ENCODE measurements at places on chromosomes 5 and 9.

DNA sequence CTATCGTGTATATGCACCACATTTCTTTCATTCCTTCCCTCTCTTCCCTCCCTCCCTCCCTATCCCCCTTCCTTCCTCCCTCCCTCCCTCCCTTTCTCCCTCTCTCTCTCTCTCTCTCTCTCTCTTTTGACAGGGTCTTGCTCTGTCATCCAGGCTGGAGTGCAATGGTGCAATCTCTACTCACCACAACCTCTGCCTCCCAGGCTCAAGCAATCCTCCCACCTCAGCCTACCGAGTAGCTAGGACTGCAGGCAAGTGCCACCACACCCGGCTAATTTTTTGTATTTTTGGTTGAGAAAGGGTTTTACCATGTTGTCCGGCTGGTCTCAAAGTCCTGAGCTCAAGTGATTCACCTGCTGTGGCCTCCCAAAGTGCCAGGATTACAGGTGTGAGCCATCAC is 1.1 kb upstream of the ANKS6 start:
- DNase-seq, result no peak

DNA sequence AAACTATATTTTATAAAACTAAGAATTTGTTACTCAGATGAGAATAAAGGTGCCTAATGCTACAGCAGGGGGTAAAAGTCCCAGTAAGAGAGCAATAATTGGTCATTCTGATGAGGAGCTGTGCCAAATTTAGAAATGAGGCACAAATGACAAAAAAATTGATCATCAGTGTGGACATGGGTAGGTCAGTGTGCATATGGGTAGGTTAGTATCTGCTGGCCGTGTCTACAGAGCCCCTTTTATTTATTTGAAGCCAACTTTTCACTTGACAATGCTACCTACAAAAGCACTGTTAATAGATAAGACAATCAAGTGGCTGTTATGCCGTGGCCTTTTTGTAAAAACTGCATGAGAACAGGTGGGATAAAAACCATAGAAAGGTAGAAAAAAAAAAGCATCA is 454.6 kb downstream of the RAB3C start:
- DNase-seq, result no peak

GRCh38 chr5:170302653-170303501 is 5.3 kb upstream of the LCP2 start:
- peak; percentile 69 for DNase-seq

GRCh38 chr9:98129451-98129881 is 10.4 kb upstream of the TRIM14 start:
- no peak for DNase-seq

DNA sequence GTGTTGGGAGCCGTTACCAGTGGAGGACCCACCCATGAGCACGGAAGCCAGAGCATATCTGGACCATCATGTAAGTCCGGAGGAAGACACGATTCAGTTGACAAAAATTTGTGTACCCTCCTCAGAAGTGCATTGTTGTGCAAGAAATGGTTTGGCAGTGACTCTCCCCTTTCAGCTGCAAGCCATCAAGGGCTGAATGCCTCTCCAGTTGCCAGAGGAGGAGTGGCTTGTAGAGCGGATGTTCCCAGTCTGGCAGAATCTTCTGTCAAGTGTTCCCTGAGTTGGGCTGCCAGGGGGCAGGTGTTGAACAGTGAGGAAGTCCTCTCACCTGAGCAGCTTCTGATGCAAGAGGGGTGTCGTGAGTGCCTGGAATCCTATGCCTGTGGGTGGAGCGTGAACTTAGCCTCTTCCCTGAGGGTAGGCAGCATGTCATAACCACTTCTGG is 27.6 kb upstream of the CDKN2AIPNL start:
- DNase-seq, result no peak

- peak; percentile 60 for DNase-seq
These were observed 21.3 kb downstream of the AKNA start for GRCh38 chr9:114366334-114367128.

DNA sequence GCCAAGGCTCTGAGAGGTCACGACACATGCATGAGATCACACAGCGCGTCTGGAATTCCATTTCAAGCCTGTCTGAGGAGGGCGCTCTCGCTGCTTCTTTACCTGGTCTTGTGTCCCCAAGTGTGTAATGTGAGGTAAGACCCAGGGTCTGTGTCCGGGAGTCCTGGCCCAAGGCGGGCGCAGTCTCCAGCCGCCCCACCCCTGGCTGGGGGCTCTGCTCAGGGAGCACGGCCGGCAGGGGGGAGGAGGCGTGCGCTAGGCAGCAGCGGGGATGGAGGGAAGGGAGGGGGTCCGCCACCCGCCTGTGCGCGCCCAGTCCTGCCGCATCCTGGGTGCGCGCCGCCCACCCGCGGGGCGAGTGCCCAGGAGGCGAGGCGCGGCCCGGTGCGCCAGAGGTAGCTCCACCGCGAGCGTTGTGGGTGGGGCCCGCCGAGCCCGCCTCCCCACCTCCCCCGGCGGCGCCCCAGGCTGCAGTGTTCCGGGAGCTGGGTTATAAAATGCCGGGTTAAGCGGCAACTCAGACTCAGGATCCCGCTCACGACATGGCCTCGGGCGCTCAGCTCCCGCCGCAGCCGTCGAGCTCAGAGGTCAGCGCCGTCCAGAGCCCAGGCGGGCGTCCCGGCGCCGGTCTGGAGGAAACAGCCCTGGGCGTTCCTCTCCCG is at the start of gene CCNI2:
TSS of gene CCNI2 (plus strand) at position 473 of the 662 bp plus-strand sequence. CDS start at position 543, 70 bp downstream.
- peak; percentile 76 for DNase-seq

GRCh38 chr9:114192539-114192938 is 37.2 kb downstream of the COL27A1 start:
- no peak for DNase-seq

DNA sequence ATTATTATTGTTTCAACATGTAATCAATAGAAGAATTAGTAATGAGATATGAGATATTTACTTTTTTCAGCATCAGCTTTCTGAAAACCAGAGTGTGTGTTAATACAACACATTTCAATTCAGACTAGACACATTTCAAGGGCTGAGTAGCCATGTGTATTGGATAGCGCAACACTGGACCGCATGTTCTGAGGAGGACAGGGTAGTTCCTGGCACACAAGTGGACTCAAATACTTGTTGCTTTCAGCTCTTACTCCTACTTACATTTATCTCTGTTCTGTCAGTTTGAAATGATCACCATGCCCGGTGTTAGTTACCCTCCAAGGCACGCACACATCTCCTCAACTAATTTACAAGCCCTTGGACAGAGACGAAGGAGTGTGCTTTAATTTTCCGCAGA is 126.6 kb downstream of the SLC24A2 start:
- no peak for DNase-seq

DNA sequence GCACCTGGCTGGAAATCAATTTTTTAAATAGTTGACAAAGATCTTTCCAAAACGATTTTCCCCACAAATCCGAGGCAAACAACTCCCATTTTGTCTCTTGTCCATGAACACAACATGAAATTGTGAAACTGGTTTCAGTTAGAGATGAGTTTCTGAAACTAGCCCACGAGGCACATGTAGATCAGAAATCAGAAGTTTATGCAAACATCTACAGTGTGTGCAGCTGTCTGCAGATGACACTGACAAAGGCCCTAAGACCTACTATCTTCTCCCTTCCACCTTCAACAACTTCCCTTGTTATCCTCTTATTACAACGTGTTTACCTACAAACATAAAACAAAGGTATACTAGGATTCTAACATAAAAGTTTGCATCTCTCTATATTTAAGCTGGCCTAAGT is 183.3 kb downstream of the DIRAS2 start:
- peak; percentile 28 for DNase-seq

- DNase-seq, result no peak
These were observed 11.6 kb upstream of the CLTB start for GRCh38 chr5:176427971-176428370.

DNA sequence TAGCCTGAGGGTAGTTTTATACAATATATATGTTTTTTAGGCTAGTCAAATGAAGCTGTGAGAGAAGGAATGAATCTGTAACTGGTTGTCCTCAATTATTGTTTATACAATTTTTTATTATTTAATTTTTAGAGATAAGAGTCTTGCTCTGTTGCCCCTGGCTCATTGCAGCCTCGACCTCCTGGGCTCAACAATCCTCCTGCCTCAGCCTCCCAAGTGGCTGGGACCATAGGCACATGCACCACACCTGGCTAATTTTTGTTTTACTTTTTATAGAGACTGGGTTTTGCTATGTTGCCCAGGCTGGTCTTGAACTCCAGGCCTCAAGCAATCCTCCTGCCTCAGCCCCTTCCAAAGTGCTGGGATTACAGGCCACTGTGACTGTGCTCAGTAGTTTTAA is 2.7 kb downstream of the MRPL41 start:
- no peak for DNase-seq

- DNase-seq, result no peak
These were observed 151.2 kb downstream of the ZDHHC21 start for GRCh38 chr9:14542071-14542470.

DNA sequence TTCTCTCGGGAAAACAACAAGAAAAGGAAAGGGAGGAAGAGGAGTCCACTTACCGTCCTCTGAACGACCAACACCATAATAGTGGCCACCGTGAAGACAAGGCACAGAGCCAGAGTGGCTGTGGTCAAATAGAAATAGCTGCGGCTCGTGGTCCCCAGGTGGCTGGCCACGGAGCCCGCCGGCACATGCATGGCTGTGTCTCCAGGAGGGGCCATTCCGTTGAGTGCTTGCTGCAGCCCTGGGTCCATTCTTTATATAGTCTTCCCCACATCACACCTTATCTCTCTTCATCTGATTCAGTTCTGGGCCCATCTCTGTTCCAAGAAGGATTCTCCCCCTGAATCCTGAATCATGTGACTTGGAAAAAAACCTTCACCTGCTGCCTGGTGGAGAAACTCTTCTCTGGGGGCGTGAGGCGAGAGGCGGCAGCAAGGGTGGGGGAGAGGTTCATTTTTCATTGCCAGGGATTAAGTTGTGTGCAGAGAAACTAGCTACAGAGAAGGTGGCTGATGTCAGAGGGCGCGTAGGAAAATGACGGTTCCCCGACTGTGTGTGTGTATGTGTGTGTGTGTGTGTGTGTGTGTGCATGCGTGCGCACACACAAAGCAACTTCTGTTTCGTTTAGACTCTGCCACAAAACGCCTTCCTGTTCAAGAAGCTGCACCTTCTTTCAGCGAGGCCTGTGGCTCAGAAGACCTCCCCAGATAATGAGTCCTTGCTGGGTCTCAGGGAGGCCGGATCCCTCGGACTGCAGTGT is at the start of gene TNFSF8:
TSS of gene TNFSF8 (minus strand) at position 536 of the 757 bp plus-strand sequence. CDS start at position 248, 288 bp downstream.
- peak; percentile 39 for DNase-seq

DNA sequence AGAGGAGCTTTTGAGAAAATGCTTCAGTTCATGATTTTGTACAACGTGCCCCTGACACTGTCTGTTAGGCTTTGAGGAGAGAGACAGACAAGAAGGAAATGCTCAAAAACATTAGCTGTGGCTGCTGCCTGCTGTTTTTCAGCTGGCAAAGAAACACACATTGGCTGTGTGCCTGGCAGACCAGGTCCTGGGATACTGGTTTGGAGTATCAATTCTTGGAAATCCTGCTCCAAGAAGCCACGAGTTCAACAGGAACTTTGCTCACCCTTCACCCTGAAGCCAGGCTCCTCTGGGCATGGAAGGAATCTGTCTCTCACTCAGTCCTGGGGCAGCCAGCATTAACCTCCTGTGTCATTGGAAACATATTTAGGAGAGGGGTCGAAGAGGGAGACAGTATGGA is 245.5 kb downstream of the AUH start:
- no peak for DNase-seq

GRCh38 chr5:36054647-36055046 is 12.0 kb downstream of the UGT3A2 start:
- DNase-seq, result no peak

DNA sequence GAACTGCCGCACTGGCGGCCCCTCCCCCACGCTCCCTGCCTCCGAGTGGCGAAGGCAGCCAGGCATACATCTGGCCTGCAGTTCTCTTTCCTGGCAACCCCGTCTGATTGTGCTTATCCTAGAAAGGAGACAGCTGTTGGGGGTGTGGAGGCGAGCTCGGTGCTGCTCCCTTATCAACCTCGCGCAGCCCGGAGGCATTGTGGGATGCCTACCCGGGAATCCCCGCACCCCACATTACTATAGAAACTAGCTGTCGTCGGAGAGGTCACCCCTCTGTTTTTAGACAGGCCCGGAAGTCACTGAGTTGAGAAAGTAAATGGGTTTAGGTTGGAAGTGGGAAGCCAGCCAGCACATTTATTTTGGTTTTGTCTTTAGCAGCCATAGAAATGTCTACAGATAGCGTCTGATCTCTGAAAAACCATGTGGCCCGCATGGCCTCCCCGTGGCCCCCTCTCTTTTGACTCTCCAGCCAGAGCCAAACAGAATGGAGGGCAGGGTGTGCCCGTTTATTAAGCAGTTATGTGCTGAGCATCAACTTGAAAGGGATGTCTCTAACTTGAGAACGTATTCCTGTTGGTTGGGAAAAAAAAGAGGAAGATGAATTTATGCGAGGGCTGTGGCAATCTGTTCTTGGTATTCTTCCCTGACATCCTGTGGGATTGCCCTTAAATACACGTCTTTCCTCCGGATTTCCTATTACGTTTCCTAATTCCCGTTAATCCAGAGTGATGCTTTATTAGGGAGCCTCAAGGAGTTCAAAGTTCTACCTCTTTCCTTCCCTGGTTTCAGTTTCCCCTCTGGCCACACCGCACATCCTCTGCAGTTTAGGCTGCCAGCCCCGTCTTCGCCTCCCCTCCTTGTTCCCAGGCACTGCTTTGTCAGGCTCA is 3.9 kb downstream of the STC2 start:
- DNase-seq, result peak; percentile 49

DNA sequence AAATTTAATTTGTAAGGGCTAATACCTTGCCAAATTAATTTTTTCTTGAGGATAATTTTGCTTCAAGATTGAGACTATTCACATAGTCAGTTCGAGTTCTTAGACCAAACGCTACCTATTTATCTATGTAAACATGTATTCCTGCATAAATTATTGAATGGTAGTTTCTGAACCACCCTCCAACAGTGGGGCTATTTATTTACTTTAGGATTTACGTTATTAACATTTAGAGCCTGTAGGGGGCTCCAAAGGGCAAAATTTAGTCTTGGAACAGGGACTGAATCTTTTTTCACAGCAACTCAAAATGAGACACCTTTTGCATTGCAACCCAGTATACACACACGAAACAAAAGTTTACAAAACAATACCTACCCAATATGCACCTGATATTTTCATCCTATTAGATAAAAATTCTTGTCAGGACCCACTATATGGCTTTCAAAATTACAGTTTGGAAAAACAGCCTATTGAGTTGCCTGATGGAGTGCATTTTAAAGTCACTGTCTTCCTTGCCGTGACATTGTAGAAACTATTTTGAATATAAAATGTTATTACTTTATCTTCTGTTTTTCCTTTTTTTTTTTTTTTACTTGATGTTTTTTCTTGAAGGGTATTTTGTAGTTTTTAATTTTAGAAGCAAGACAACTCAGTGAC is 47.1 kb upstream of the POU4F3 start:
- DNase-seq, result peak; percentile 51

- no peak for DNase-seq
These were observed 8.6 kb upstream of the GLE1 start for GRCh38 chr9:128495804-128496417.

Data from GM13977 (cell line).